ENCODE measurements at places on chromosomes 7 and 10. TPM values are rescaled to one million over a fixed set of nuclear protein-coding genes. Genes with fewer than 3 reads are reported as not detected.

DNA sequence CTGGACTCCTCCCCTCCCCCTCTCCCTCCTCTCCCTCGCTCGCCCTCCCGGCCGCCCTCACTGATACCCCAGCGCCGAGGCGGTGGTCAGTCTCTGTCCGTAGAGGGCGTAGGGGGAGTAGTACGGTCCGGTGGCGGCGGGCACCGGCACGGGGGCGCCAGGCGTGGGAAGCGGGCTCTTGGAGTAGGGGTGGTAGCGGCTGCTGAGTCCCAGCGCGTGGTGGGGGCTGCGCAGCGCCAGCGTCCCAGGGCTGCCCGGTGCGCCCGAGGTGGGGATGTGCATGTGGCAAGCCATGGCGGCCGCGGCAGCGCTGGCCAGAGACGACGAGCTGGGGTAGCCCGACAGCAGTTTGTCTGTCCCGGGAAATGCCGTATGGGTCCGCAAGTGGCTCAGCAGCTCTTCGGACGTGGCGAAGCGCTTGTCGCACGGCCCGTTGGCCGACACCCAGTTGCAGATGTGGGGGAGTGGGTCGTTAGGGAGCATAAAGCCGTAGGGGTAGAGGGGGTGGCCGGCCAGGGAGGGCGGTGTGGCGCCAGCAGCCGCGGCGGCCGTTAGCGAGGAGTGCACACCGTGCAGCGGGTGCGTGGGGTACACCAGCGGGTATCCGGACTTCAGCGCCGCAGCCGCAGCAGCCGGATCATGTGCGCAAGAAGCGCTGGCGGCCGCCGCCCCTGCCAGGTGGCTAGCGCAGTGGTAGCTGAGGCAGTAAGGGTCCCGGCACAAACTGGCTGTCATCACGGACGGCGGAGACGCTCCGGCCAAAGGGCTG is 2.7 kb downstream of the ZNF503 start:
- DNase-seq, result no peak

DNA sequence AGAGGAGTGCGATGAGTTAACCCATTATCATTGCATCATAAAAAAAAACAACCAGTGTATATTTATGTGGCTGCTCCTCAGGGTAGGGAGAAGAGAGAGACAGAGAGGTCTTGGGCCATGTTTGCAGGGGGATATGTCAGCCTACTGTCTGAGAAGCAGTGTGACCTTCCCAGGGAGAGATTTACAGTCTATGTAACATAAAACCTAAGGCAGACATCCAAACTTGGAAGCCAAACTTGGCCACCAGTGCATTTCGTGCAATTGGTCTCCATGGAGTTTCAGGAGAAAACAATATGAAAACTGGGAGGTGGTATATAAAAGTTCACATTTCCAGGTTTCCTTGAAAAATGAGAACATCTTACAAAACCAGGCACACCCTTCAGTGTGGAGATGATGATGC is 85.9 kb upstream of the CXCL12 start:
- DNase-seq, result no peak

Gene LRRC17
- 0.39 TPM for total RNA-seq

- no peak for DNase-seq
Observed at GRCh38 chr7:82623812-82624211, 180.2 kb upstream of the CACNA2D1 start.

DNA sequence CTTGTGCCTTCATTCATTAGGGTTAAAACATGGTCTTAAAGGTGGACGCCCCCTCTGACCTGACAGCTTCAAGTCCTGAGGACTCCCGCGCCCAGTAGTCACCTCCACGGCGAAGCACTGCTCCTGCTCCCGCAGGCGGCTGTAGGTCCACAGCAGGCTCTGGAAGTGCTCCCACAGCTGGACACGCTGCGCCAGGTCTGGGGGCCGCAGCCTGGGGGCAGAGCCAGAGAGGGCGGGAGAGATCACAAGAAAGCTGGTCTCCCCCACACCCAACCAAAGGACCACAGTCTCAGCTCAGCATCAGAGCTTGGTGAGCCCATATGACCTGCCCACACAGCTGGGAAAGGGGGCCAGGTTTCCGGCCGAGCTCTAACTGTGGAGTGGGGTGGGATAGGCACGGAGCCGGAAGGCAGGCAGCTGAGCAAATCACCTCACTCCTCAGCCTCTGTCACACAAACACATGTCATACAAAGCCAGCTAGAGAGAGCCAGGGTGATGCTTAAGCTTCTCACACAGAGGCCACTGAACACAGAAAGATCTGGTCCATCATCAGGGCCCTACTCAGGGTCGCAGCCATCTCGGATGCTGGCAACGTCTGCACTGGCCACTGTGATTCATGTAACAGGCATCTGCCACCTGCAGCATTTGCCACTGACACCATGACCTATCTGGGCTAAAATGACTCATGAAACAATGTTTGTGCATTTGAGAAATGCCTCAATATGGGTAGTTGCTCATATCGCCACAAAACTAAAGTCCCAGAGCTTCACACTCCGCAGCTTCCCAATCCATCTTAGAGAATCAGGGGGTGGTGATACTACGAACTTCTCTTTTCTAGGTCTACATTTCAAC is 12.6 kb downstream of the HPS1 start:
- DNase-seq, result no peak

DNA sequence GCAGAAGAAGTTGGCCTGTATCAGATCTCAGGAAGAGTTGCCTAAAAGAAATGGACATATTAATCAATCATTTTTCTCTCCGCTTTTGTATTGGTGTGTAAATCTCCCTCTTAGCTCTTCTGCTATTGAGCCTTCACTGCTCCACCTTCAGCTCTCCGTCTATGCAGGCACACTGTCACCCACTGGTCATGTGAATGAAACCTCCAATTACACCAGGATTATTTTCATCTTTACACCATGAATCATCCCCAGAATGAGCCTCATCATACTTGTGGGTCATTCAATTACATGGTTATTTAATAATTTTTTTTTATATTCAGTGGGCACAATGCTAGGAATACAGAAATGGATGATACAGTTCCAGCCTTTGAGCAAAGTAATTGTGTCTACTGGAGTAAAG is 92.6 kb downstream of the LRRC4 start:
- DNase-seq, result peak; percentile 25

DNA sequence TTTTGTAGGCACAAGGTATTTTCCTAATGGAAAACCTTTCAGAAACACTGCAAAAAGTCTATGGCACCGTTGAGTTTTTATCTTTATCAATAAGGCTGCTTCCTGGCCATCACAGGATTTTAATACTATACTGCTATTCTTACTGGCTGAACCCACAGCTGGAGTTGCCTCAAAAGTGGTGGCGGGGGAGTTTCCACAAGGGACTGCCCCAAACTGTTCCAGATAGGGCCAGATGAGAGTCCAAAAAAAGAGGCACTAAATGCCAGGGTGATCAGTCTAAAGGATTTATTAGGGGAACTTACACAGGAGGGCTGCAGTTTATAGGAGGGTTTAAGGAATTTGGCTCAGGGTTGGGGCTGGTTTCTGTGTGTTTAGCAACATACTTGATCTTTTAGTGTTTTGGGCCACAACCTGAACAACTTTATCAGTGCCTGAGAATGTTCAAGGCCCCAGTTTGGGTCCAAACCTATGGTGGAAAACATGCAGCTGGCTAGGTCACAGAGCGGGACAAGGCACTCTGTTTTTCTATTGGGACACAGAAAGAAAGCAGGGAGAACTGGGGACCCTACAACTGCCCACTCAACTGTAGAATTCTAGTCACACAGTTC is 41.4 kb downstream of the STAM start:
- DNase-seq, result no peak

- DNase-seq, result peak; percentile 36
Observed at GRCh38 chr7:116953906-116954838, 871 bp downstream of the ST7 start.

GRCh38 chr10:66780796-66781195 is 145.0 kb upstream of the LRRTM3 start:
- no peak for DNase-seq

DNA sequence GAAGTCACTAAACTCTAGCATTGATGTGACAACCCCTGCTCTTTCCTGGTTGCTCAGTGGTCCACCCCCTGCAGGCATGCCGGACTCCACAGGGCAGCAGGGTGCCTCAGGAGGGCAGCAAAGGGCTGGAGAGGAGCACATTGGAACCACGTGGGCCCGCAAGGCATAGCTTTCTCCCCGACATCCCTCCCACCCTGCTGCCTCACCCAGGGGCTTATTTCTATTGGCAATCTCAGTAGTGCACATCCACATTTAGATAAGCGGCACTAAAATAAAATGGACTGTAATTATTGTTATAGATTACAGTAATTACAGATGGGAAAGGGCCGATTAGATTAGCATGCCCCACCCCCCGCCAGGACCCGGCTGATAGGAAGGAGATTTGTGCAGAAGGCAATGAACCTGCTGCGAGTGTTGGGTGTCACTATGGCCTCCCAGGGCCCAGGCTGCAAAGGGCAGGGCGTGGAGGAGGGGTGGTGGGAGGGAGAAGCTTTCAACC is 580.1 kb downstream of the GRID1 start:
- no peak for DNase-seq

- DNase-seq, result no peak
Observed at GRCh38 chr10:113207924-113208323, 257.9 kb downstream of the TCF7L2 start.

Gene CC2D2B
- total RNA-seq, result 0.21 TPM

GRCh38 chr7:155460926-155461613 is 3.1 kb downstream of the EN2 start:
- no peak for DNase-seq
